Gastroesophageal sphincter (tissue), 4 donors: ENCODE measurements at places on chromosomes 4 and X.
A peak's percentile ranks its signal among the peaks of the same experiment; 100 is the strongest.

DNA sequence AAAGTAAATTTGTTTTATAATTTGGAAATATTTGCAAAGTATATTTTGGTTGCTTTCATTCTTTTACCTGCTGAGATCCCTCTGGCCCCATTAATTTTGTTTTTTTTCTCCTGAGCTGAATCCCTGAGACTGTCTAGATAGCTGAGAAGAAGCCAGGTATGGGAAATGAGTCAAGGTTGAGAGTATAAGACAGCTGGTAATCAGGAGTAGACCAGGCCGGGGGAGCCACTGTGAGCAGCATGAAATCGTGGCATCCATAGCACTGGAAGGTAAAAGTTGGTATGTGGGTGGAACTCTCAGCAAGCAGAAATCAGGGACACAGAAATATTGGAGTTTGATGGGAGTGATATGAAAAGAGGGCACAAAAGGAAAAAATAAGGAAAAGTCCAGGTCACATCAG lies 164.5 kb downstream of the FHIP1A start:
- no peak overlapping the region for H3K27ac ChIP-seq
- no peaks in the 10 kb centered on the region for H3K36me3 ChIP-seq
- no peaks in the 10 kb centered on the region for H3K27me3 ChIP-seq
- H3K4me1 ChIP-seq, result no peaks in the 10 kb centered on the region
- no peak overlapping the region for H3K4me3 ChIP-seq

GRCh38 chrX:136954930-136955329 lies 74.4 kb upstream of the RBMX start:
- no peak for ATAC-seq
- H3K27me3 ChIP-seq, result no peaks in the 10 kb centered on the region
- H3K36me3 ChIP-seq, result no peaks in the 10 kb centered on the region
- H3K4me1 ChIP-seq, result no peaks in the 10 kb centered on the region

DNA sequence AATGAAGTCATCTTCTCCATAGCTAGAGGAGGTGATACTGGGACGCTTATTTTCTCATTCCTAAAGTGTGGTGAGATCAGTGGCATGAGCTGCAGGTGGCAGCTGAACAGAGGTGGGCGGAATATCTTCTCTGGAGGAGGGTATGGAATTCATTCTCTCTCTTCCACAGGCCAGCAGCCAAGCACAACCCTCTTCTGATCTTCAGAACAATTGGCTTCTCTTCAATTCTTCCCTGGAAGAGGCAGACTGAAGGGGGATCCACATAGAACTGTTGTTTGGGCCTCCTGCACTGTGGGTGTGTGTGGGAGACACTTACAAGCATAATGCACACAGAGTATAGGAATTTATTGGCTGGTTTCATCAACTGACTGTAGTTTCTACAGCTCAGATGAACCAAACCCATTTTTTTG lies 180.4 kb upstream of the RASGEF1B start:
- ATAC-seq, result no peak
- no peaks in the 10 kb centered on the region for H3K36me3 ChIP-seq
- H3K4me3 ChIP-seq, result no peak overlapping the region
- no peak overlapping the region for H3K27ac ChIP-seq

DNA sequence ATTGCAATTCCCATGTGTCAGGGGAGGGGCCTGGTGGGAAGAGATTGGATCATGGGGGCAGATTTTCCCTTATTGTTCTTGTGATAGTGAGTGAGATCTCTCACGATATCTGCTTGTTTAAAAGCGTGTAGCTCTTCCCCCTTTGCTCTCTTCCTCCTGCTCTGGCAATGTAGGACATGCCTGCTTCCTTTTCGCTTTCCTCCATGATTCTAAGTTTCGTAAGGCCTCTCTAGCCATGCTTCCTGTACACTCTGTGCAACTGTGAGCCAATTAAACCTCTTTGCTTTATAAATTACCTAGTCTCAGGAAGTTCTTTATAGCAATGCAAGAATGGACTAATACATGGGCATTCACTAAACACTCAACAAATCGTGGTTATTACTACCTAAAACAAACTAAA lies 37.2 kb upstream of the PAPSS1 start:
- H3K36me3 ChIP-seq, result no peaks in the 10 kb centered on the region
- no peaks in the 10 kb centered on the region for H3K27me3 ChIP-seq
- H3K4me1 ChIP-seq, result no peaks in the 10 kb centered on the region
- H3K4me3 ChIP-seq, result no peak overlapping the region
- no peak for ATAC-seq

DNA sequence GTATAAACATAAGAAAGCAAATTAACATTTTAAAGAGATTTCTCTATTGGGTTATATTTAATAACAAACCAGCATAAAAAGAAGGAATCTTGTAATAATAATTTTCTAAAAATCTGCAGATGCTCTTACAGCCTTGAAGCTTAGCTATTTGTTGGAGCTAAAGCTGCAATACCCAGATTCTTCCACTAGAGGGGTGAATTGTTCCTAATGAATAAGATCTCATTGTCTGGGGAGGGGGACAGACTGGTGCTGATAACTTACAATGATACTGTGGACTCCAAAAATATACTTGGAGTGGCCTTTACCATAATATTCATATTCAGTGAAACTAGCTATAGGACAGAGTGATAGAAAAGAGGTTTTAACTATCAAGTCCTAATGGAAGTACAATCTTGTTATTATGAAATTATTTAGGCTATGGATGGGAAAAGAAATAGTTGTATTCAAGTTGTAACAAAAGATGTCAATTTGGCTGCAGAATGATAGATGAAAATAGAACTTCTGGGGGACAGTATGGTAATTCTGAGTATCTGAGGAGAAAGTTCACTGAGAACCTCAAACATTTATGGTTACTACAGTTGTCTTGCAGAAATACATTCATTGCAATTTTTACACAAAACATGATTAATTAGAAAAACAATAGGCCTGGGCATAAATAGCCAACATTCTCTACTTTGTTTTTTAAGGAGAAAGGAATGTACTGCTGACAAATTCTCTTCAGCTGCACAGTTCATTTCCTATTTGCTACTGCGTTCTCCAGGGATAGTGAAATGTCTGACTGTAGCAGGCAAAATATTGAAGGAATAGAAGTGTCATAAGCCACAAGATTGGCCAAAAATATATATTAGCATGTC lies 443.3 kb downstream of the GBA3 start:
- H3K36me3 ChIP-seq, result no peaks in the 10 kb centered on the region
- no peak overlapping the region for H3K27ac ChIP-seq
- ATAC-seq, result no peak
- no peaks in the 10 kb centered on the region for H3K4me1 ChIP-seq

DNA sequence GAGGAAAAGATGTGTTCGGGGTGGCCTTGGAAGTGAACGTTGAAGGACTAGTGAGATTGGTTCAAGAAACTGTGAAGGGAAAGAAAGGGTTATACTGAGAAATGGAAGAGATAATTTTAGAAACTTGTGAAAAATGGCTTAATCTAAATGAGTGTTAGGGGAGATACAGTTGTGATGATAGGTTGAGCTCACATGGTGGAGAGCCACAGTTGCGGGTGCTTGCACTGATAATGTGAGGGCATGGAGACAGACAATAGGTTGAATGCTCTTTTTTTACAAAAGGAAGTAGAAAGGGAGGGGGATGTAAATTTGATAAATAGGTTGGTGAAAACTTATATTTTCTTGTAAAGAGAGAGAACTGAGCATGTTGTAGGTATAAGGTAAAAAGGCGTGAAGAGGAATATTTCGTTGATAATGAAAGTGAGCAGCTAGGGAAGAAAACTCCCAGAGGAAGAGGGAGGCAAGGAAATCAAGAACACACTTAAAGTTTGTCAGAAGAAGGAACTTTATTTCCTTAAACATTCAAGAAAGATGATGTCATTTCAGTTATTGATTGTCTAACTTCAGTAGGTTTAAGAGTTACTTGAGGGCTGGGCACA lies 8.2 kb downstream of the AREG start:
- no peak for ATAC-seq
- no peaks in the 10 kb centered on the region for H3K27me3 ChIP-seq
- H3K4me1 ChIP-seq, result no peaks in the 10 kb centered on the region
- no peak overlapping the region for H3K27ac ChIP-seq
- H3K36me3 ChIP-seq, result no peaks in the 10 kb centered on the region

DNA sequence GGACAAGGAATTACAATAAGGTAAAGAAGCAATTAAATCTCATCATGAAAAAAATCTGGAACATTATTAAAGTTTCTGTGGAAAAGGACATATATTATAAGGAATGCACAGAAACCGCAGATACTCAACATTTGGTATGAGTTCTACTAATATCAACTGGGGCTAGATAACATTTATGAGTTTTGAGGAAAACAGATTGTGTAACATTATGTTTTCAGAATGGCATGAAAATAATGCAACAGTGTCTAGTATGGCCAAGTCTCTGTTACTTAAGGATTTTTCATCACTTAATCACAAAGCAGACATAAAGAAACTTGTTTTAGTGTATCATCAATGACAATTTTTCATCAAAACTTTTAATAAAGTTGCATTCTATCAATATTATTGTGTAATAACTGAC lies 785.0 kb downstream of the GLUD2 start:
- H3K36me3 ChIP-seq, result no peaks in the 10 kb centered on the region
- ATAC-seq, result no peak
- H3K27me3 ChIP-seq, result no peaks in the 10 kb centered on the region
- no peak overlapping the region for H3K27ac ChIP-seq

DNA sequence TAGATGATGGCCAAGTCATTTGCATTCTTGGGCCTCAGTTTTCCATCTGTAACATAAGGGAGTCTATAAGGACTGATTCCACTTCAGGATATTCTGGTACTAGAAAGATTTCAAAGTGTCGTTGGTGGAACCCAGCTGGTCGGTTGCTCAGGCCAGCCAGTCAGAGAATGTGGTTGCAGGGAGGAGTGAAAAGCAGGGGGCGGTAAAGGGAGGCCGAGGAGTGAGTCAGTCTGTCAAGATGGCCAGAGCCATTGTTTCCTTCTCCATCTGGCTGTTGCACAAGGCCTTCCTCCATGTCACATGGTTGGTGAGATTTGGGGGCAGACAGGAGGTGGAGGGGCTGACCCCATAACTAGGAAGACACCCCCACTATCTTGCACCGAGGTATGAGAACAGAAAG lies 38.2 kb downstream of the STARD8 start:
- peak; percentile 72 for ATAC-seq
- no peaks in the 10 kb centered on the region for H3K36me3 ChIP-seq
- H3K27ac ChIP-seq, result peak overlapping the region; percentile 74
- H3K4me1 ChIP-seq, result peaks cover under 1% of the 10 kb centered on the region
- H3K4me3 ChIP-seq, result no peak overlapping the region
